ENCODE measurements at places on chromosomes 6 and 20.

GRCh38 chr6:134026597-134026996, 25.8 kb downstream of the SLC2A12 start:
- no peak for DNase-seq

GRCh38 chr20:4371623-4372251, 350.0 kb upstream of the PRND start:
- DNase-seq: peak; percentile 4

GRCh38 chr6:156060013-156060412, 604.4 kb upstream of the NOX3 start:
- no peak for DNase-seq

DNA sequence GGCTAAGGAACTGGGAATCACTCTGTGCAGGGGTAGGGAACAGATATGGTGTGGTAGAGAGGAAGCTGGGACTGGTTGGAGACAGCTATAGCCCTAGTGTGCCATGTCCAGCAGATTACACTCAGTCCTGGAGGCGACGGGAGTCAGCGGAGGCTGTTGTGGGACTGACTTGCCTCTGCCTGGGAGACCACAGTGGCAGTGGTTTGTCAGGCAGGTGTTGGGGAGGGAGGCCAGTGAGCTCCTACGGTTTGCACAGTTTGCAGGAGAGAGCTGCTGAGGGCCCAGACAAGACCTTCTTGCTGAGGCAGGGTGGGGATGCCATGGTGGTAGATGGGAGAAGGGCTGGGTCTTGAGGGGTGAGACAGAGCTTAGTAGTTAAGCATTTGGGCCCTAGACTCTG, 4.9 kb downstream of the PLCG1 start:
- DNase-seq: no peak

- peak; percentile 76 for DNase-seq
These were observed 5.6 kb upstream of the ADGRF1 start for GRCh38 chr6:47047479-47048407.

DNA sequence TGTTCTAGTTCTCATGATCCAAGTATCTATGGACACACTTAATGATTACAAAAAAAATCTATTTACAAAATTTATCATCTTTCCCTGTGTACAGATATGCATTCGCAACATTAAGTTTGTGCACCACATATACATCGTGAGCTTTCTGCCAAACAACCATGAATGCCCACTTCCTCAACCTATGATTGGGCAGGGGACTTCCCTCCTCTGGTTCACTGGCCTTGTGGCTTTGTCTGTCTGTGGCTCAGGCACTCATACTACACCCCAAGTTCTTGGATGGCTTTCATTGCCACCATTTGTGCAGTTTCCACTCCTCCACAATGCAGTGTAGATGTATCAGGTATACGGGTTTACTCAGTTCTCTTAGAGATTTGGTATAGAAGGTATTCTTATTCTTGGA, 74.9 kb downstream of the HS3ST5 start:
- DNase-seq: no peak

- DNase-seq: peak; percentile 70
These were observed at the start of gene PAQR8 for GRCh38 chr6:52361945-52362442. Gene PAQR8 (plus strand): TSS chr6:52362151. CDS start chr6:52403214, 41,063 bp downstream.

GRCh38 chr6:14524319-14524718, 406.7 kb downstream of the CD83 start:
- DNase-seq: no peak

- DNase-seq: peak; percentile 86
These were observed 72.1 kb downstream of the CBFA2T2 start for GRCh38 chr20:33561692-33562601.

- DNase-seq: no peak
These were observed 81.7 kb upstream of the TENT5A start for GRCh38 chr6:81834141-81834681.

DNA sequence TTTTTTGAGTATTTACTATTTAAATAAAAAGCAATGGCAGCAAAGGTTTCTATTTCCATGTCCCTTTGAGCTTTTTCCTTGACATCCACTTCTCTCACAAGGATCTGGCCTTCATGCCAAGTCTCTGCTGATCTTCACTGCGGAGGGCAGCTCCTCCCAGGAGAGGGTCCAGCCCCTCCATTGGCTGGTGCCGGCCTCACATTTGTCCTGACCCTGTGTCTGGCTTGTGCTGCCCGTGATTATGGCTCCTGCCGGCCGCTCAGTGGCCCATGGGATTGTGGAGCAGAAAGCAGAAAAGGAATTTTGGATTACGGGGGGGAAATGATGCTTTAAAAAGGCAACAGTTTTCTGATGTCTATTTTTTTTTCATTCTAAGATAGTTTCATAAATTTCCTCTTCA, 31.2 kb upstream of the PDE7B start:
- no peak for DNase-seq

All from hematopoietic multipotent progenitor cell treated with erythropoietin and hydrocortisone succinate and interleukin-3 and kit ligand, for 8 days (in vitro differentiated cells).